ENCODE measurements at places on chromosomes 16 and 17.

DNA sequence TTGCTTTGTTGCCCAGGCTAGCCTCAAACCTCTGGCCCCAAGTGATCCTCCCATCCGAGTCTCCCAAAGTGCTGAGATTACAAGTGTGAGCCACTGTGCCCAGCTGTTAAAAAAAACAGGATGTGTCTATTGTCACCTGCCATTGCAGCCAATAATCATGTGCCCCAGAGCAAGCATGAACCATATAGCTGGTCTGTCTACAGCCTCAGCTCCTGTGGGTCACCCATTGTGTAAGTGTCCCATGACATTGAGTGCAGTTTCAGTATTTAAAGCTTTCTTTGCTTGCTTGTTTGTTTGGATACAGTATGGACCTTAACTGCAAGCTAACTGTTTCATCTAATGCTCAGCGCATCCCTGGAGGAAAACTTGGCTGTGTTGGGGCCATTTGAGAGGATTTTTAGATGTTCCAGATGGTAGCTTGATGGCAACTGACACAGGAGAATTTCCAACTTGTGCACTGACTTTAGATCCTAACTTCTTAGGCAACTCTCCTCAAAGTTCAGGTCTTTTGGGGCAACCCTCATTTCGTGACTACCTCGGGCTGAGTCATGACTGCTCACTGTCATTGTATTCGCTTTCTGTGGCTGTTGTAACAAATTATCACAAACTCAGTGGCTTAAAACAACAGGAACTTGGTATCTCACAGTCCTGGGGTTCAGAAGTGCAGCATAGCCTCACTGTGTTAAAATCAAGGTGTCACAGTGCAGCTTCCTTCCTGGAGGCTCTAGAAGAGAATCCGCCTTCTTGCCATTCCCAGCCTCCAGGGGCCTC, 30.3 kb upstream of the ADORA2B start:
- no peak for DNase-seq

GRCh38 chr17:15000661-15001060, 264.5 kb downstream of the PMP22 start:
- no peak for DNase-seq

- DNase-seq, result no peak
These were observed 2.3 kb upstream of the KRT15 start for GRCh38 chr17:41520821-41521521.

GRCh38 chr16:49684696-49685095, 171.2 kb downstream of the ZNF423 start:
- DNase-seq, result no peak

DNA sequence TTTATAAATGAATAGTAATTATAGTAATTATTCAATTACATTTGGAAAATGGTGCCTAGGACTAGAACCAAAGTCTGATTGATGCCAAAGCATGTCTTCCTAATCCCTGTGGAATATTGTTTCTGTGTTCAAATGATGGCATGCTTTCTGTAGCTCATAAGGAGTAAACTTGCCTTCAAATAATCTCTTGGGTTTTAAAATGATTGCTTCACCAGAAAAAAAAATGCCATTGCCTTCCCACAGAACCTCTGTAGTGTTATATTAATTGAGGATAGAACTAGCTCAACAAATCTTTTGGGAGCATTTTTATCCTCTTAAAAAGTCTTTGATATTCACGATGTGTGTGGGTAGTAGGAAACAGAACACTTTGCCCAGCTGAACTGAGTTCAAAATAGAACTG, 7.7 kb upstream of the TMEM100 start:
- no peak for DNase-seq

DNA sequence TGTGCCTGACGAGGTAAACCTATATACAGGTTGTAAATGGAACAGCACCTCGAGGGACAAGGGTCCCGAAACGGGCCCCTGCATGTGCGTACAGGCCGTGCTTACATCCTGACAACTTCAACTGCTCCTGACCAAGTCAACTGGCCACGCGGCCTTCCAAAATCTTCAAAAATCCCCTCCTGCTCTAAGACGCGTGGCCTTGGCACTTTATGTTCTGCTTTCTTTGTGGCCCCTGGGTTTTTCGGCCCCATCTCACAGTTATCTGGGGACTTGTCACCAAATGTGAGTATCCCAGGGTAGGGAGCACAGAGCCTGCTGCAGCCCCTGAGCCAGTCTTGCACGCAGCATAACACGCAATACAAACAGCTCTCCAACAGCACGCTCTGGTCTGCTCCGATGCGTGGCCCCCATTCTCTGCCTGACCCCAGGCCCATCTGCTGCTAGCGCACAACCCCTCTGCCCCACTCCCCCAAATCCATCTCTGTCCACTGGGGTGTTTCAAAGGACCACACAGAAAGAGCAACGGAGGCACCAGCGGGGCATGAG, 659 bp downstream of the RPH3AL start:
- no peak for DNase-seq

GRCh38 chr17:79700592-79700991, 30.2 kb upstream of the ENPP7 start:
- DNase-seq, result no peak

- DNase-seq, result no peak
These were observed 15.3 kb downstream of the CORO7 start for GRCh38 chr16:4401094-4401501.

- no peak for DNase-seq
These were observed 220.6 kb downstream of the HS3ST4 start for GRCh38 chr16:25912321-25912720.

DNA sequence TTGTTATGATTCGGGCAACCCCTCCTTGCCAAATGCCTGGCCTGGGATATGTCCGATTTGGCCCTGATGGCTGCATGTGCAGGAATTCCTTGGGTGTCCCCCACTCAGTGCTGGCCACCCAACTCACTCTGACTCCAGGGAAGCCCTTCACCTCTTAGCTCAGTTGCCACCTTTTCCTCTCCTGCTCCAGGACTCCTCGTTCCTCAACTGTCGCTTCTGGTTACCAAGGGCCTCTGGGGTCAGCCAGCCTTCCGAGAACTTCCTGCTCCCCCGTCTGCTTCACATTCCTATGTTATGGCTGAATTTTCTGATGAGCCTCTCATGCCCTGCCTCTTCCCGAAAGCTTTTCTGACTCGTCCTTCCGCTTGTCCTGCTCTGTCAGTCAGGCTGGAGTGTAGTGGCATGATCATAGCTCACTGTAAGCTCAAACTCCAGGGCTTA, 63.5 kb downstream of the SPACA3 start:
- DNase-seq, result no peak

DNA sequence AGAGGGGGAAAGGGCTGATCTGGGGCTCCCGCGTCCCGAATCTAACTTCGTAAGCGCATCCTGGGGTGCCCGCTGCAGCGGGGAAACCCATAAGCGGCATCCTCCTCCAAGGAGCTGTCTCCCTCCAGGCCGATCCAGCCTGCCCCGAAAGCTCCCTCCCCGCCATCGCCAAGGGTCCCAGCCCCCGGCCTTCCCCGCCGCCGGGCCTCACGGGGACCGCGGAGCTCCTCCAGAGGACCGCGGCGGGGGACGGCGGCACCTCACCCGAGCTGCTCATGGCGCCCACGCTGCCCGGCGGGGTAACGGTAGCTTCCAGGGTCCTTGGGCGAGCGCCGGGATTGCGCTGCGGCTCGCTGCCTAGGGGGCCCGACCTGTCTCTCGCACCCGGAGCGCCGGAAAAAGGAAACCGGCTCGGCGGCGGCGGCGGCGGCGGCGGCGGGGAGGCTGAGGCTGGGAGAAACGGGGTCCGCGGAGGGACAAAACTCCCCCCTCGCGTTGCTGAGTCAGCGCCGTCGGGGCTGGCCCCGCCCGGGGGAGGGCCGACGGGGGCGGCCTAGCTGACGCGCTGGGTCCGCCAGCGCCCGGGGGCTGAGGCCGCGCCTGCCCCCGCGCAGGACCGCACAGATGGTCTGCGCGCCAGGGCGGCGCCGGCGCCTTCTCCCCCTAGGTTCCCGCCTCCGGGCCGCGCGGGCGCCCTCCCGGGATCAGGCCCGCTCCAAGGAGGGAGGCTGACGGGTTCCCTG, at the start of gene BLMH:
BLMH (minus strand) TSS at position 402 of the 743 bp plus-strand sequence; CDS start at position 277, 125 bp downstream.
- DNase-seq, result peak; percentile 79

DNA sequence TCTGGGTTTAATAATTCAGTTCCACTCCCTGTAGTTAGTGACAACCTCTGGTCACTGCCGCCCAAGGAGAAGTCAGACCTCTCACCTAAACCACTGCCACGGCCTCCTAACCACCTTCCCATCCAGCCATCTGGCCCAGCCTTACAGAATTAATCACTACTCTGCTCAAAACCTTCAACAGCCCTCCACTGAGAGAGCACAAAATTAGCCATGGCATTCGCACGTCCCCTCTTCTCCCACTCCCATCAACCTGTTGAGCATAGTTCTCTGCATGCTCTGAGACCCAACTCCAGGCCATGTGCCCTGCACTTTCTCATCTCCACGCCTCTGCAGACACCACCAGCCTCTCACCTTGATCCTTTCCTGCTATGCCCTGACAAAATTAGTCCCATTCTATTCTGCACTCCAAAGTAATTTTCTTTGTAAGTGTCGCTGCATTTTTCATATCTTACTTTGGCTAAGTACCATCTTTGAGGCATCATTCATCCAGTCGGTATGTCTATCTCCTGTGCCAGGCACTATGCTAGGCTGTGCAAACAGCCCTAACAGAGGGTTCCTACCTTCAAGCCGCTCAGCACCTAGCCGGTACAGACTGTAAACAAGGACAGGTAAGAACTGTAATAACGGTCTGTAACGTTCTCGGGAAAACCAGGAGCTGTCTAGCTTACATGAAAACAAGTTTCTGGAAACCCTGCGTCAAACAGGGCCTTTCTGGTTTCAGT, 963 bp downstream of the COPRS start:
- no peak for DNase-seq

DNA sequence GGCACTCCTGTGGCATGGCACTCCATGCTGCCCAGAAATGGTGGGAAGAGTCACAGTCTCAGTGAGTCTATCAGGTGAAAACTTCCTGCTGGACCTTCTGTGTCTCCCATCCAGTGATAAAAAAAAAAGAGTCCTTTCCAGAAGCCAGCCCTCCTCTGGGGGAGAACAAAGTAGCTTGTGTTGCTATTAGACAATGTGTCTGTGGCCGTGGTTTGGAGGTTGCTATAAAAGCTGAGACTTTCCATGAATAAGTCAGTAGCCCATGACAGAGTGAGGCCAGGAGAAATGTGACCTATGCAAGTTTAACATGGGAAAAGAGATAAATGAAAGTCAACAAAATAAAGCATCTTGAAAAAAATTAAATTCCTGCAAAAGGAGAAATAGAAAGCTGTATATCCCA, 250.7 kb upstream of the MON1B start:
- no peak for DNase-seq

- peak; percentile 79 for DNase-seq
These were observed 96.3 kb downstream of the RAB11FIP4 start for GRCh38 chr17:31487648-31488263.

- no peak for DNase-seq
These were observed 113.4 kb downstream of the ENGASE start for GRCh38 chr17:79188048-79188447.

DNA sequence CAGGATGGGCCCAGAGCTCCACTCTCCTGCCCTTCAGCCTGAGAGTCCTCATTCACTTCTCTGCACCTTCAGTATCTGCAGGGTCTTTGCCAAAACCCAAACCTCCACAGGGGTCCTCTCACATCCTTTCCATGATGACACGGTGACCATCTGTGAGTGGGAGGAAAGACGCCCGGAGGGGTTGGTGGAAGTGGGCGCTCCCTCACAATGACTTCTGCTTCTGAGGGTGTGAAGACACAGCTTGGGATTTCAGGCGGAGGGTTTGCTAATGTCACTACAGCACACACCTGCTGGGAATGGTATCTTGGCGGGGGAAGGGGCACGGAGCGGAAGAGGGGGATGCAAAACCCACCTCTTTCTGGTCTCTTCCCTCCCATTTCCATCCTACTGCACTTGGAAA, 115.1 kb upstream of the SDK2 start:
- DNase-seq, result no peak

GRCh38 chr16:57559072-57559790, 16.8 kb downstream of the ADGRG5 start:
- no peak for DNase-seq

- no peak for DNase-seq
These were observed 6.8 kb downstream of the CCDC102A start for GRCh38 chr16:57529391-57530103.

GRCh38 chr17:36837195-36837938, 99.9 kb upstream of the LHX1 start:
- no peak for DNase-seq

- DNase-seq, result no peak
These were observed 8.2 kb downstream of the CAPN15 start for GRCh38 chr16:535446-536405.

DNA sequence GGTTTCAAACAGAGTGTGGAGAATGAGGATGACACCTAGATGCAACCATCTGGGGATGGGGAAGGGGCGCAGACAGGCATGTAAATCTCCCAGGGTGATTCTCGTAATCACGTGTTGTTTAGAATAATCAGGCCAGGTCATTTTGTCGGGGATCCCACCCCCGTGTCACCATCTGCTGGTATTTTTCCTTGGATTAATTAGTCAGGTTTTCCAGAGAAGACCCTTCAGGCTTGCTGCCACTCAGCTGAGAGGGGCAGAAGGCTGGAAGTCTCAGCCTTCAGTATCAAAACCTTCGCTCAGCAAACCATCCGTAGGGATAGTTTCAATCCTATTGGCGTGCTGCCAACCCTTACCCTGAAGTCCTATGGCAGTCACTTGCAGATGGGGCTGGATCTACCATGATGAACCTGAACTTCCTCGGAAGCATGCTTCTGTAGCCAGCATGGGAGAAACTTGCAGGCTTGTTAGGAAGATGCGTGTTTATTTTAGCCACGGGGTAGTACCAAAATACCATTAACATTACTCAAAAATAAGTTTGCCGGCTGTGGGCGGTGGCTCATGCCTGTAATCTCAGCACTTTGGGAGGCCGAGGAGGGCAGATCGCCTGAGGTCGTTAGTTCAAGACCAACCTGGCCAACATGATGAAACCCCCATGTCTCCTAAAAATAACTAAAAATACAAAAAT, 7.5 kb upstream of the ADCY9 start:
- DNase-seq, result no peak

DNA sequence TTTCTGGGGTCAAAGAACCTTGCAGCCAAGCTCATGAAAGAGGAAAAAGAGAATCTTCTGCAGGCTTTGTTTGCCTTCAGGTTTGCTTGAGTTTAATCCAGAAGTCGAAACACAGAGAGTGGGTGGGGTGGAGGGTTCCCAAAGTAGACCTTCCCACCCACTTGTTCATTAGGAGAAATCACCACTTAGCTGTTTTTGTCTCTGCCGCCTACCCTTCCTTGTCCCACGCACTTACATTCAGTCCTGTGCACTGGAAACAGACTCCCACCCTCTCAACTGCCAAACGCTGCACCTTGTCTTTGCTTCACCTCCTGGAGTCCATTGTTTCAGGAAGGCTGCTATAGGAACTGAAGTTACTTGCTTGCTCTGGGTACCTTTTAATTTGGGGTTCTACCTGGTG, 38.6 kb upstream of the RBFOX1 start:
- DNase-seq, result no peak

GRCh38 chr17:73304971-73305812, 6.6 kb downstream of the CDC42EP4 start:
- no peak for DNase-seq

GRCh38 chr16:4325253-4325758, 9.4 kb downstream of the GLIS2 start:
- DNase-seq, result no peak
